DMS 273 treated with DMSO at 0.1 percent for 48 hours (cell line): ENCODE measurements at places on chromosomes 11 and 22.

DNA sequence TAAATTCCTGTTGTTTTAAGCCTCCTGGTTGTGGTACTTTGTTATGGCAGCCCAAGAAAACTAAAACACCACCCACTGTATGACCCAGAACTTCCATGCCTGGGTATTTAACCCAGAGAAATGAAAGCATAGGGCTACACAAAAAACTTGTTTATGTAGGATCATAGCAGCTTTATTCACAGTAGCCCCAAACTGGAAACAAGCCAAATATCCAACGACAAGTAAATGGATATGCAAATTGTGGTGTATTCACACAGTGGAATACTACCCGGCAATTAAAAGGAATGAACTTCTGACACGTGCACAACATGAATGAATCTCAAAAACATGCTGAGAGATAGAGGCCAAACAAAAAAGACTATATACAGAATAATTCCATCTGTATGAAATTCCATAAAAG, 62.2 kb upstream of the NAV2 start:
- DNase-seq = no peak

DNA sequence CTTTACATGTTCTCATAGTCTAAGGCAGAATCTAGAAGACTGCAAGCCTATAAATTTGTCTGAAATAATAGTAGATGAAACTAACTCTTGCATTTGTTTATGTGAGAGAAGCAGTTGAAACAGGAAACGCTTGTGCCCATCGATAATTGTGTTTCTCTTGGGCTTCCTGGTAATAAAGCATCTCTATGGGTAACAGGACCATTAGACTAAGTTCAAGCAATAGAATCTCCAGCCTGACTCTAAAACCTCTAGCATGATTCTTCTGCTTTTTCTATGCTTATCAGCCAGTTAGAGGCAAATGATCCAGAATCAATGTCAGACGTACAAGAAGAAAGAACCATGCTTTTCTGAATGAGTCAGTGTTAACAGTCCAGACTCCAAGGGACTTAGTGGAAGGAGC, 1734.4 kb downstream of the LRRC4C start:
- no peak for DNase-seq

DNA sequence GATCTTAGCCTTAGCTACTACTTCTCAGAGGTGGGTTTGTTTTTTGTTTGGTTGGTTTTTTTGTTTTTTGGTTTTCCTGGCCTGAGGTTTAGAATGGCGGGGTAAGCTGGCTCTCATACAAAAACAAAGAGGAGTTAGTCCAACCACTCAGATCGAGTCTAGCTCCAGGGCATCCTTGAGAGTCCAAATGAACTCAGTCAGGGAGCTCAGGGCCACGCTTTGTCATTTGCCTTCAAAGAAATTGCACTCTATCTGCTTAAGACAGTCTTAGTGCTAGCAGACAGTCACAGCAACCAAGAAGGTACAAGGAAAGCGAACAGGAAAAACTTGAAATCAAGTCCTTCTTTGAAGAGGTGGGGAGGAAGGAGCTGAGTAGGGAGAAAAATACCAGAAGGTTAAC, 11.1 kb downstream of the C11orf42 start:
- DNase-seq = no peak

DNA sequence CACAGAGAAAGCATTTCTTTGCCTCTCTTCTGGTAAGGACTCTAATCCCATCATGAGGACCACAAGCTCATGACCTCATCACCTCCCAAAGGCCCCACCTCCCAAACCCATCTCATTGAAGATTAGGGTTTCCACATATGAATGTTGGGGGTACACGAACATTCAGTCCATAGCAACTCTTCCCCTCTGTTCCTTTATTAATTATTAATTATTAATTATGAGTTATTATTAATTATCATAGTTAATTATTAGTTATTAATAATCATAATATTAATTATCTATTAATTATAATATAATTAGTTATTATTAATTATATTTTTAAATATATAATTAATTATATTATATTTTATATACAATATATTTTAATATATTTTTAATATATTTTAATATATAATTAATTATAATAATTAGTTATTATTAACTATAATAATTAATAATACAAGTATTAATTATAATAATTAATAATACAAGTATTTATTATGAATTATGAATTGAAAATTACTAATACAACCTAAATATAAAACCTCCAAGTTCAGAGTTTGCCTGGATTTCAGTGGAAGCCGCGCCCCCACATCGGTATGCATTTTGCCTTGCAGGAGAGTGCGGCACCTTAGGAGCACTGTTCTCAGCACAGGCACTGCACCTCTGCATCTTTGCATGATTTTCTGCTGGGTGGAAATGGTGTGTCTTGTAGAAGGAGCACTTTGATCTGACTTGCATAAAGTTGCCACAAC, 128.0 kb upstream of the FGF3 start:
- no peak for DNase-seq

GRCh38 chr11:332651-333480, 12.2 kb upstream of the IFITM3 start:
- DNase-seq = no peak

DNA sequence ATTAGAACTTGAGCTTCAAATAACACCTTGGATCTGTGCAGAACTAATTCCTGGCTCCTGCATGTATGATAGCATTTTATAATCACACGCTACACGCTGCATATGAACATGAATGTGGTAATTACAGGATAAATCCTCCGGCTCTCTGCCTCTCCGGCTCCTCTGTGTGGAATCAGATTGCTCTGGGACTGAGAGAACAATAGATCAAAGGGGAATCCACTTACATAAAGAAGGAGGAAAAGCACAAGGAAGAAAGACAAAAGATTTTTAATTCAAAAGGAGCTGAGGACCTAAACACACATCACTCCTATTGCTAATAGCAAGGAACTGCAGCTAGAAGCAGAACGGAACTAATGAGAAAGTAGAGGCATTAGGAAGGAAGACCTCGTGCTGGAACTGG, 240.9 kb downstream of the NTM start:
- no peak for DNase-seq

DNA sequence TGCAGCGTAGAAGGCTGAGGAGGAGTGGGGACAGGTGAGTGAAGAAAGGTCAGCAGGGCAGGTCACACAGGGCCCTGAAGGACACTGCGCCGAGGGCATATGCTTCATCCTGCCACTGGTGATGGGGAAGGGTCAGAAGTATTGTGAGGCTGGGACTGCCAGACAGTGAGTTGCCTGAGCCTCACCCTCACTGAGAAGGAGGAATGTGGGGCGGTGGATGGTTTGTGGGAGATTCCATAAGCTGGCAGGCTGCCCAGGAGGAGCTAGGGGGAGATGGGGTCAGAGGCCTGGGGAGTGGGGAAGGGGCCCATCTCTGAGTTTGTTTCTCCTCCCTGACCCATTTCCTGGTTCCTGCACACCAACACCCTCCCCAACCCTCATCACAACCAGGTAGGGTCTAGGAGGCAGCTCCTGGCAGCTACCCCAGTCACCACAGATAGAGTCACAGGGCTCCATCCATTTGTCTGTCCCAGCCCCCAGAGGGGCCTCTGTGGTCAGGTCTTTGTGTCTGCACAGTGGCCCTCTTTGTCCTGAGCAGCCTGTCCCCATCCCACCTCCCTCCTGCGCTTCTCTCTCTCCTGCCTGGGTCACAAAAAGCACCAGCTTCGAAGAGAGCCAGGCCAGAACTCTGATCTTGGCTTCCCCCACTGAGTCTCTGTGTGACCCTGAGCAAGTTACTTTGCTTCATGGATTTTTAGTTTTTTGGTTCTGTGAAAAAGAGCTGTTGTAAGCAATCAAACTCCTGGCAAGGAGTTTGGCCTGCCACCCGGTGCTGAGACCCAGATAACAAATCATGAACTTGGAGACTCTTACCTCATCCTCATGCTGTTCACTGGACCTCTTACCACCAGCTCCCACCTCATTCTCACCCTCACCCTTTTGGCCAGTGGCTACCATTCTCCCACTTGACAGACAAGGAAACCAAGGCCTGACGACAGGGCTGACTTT, 4.6 kb upstream of the P2RY2 start:
- no peak for DNase-seq

DNA sequence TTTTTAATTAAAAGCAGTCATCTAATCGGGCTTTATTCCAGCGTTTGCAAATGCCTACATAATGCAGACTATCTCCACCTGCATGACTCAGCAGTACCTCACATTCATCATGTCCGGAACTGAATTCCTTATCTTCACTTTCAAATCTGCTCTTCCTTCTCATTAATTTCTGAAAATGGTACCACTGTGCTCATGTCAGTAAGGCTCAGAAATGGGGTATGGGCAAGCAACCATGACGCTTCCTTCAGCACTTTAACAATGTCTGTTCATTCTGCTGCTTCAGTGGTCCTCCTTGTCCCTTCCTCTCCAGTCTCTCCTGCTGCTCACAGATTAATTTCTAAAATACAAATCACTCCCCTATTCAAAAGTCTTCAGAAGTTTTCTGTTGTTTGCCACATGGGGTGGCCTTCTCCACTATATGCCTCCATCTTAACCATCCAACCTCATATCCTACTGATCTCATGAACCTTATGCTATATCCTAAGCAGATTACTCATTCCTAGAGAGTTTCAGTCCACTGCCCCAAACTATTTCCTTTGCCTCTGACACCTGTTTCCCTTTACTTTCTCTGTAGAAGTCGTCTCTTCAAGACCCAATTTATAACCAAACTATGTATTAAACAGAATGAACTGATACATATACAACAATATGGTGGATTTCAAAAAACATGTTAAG, 7.0 kb downstream of the GTF2H1 start:
- DNase-seq = no peak
